ENCODE measurements at places on chromosomes 6 and 20. TPM values are rescaled to one million over a fixed set of nuclear protein-coding genes. Genes with fewer than 3 reads are reported as not detected.

Gene VSX1
- not detected for total RNA-seq

Gene IGF2R
- 161 TPM for total RNA-seq

Gene PLG
- total RNA-seq: 2.6 TPM

Gene BCKDHB
- total RNA-seq: 24.5 TPM

Gene NXT1
- 15.1 TPM for total RNA-seq
